CD4-positive, alpha-beta T cell (primary cell): ENCODE measurements at places on chromosomes 1 and 21. TPM values are rescaled to one million over a fixed set of nuclear protein-coding genes. Genes with fewer than 3 reads are reported as not detected.

OR2T11 gene
- not detected for total RNA-seq

SPRR2B gene
- total RNA-seq, result not detected

GRCh38 chr1:43867976-43868740 lies 65.4 kb upstream of the ARTN start:
- no peak for DNase-seq

- DNase-seq, result no peak
Observed at GRCh38 chr1:104874044-104874443, 1124.3 kb downstream of the AMY1C start.

DNA sequence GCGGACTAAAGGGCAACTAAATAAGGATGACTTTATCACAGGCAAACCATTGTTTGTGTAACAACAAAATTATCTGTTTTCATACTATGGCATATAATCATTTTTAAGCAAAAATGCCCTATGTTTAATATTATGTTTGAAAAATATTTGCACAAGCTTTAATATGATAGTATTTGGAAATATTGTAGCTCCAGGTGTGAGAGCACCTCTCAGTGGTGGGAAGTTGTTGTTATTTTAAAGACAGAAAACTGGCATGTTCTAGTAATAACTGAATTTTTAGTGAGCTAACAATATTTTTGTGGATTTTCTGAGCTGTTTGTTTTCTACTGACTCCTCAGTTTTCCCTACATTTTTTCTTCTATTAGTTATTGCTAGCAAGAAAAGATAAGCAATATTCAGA lies 578.8 kb downstream of the KCNT2 start:
- DNase-seq, result no peak

- DNase-seq, result peak; percentile 56
Observed at GRCh38 chr1:115807723-115808122, 33.2 kb downstream of the NHLH2 start.

GRCh38 chr1:89821322-89822108 lies 683 bp downstream of the LRRC8D start:
- peak; percentile 80 for DNase-seq

DNA sequence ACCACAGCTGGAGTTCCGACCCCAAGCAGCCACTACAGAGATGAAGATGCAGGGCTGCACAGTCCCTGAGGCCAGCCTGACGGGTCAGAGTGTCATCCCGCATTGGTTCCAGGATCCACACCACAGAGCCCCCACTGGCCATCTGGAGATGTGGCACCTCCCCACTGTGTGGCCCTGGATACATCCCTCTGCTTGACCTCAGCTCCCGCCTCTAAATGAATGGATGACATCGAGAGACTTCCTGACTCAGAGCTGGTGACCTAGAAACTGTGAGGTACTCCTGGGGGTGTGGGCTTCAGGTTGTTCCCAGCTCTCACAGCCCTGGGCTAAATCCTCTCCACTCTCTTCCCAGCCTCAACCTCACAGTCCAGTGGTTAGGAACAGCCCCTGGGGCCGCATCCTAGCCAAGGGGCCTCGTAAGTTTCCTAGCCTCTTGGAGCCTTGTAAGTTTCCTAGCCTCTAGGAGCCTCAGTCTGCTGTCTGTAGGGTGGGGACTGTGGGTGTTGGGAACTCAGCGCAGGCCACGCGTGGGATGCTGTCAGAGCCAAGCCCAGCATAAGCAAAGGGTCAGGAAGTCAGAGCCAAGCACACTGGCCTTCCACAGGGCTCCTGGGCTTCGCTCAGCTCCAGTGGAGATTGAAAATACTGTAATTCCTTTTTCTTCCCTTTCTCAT lies 87.5 kb upstream of the RUNX3 start:
- DNase-seq, result no peak

- DNase-seq, result peak; percentile 20
Observed at GRCh38 chr1:197200272-197200899, 53.9 kb upstream of the ASPM start.

DNA sequence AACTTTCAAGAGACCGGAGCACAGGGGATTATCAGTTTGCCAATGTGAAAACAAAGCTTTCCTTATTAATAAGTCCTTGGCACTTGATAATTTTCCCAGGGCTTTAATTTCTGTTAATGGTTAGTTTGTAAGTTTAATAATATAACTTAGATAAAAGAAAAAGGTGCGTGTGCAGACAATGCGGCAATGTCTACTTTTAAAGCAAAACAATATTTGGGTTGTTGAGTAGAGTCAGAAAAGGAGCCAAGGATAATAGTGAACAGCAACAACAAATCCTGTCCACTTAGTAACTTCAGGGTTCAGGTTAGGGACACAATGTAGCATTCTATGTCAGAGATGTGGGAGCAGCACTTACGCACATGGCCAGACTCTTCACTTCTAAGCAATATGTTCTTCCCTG lies 469.6 kb upstream of the NFIA start:
- no peak for DNase-seq

DNA sequence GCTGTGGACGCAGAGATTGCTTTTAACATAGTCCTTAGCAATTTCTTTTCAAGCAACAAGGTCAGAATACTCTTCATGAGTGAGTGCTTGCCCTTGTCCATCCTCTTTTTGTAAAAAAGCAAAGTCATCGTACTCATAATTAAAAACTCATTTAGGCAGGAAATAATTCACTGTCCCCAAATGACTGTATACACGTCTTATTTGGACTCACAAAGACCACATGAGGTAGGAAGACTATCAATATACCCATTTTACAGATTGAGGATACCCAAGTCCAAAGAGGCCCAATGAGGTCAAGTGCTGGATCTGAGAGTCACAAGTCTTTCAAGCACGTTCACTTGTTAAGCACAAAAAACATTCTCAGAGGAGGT lies 13.2 kb downstream of the ITPKB start:
- no peak for DNase-seq

DNA sequence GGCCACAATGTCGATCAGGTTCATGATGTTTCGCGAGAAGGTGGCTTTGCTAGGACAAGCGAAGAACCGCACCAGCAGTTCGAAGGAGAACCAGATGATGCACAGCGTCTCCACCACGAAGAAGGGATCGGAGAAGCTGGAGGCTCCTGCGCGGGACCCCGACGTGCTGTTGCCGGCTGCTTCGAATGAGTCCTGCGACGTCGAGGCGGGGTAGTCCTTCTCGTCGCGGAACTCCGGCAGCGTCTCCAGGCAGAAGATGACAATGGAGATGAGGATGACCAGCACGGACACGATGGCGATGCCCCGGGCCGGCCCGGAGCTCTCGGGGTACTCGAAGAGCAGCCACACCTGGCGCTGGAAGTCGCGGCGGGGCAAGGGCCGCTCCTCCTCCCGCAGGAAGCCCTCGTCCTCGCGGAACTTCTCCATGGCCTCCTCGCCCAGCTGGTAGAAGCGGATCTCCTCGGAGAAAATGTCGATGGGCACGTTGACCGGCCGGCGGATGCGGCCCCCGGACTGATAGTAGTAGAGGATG lies 869 bp downstream of the KCNA3 start:
- peak; percentile 47 for DNase-seq

DNA sequence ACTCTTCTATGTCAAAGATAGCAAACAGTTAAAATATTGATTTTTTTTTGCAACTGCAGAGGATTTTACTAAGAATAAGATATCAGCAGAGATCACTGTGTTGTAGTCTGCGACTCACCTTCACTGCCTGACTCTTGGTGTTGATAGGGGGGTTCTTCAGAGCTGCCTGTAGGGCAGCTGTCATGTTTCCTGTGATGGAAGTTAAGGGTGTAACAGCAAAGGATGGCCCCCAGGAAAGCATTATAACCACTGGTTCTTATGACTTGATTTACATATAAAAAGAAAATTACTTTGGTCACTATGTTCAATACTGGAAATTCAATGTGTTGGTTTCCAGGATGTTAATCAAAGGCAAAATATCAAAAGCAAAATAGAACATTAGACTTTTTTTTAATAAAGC lies 2.6 kb downstream of the ARPC5 start:
- no peak for DNase-seq

GRCh38 chr1:160322831-160323230 lies 20.2 kb downstream of the COPA start:
- DNase-seq, result no peak

- no peak for DNase-seq
Observed at GRCh38 chr1:91092503-91092902, 70.7 kb upstream of the ZNF644 start.

DNA sequence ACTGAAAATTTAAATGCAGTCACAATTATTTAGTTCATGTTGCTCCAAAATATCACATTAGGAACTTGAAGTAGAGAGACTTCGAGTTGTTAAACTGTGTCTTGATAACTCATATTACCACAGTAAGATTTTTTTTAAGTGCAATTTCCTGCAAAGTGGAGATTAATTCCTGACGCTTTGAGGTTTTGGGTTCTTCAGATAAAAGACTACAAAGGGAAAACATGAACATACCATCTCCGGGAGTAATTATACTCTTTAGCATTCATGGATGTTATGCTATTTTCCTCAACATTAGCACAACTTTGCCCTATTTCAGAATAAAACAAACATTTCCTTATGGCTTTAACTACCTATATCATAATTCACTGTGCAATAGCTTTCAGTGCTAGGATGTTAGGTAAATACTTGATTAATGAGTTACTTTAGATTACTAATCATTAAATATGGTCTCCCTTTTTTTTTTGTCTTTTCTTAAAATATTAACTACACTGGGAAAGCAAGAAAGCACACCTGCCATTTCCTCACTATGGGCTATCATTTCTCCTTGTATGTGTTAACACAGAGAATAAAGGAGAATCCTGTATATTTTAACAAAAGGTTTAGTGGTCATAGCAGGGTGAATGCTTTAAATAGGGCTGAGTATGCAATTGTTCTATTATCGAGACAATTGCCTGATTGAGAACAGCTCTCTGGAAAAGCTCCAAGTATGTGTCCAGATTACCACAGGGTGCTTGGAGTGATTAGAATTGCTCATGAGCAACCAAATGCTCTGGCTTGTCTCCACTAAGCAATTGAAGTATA lies 252.5 kb upstream of the C1orf105 start:
- no peak for DNase-seq

DNA sequence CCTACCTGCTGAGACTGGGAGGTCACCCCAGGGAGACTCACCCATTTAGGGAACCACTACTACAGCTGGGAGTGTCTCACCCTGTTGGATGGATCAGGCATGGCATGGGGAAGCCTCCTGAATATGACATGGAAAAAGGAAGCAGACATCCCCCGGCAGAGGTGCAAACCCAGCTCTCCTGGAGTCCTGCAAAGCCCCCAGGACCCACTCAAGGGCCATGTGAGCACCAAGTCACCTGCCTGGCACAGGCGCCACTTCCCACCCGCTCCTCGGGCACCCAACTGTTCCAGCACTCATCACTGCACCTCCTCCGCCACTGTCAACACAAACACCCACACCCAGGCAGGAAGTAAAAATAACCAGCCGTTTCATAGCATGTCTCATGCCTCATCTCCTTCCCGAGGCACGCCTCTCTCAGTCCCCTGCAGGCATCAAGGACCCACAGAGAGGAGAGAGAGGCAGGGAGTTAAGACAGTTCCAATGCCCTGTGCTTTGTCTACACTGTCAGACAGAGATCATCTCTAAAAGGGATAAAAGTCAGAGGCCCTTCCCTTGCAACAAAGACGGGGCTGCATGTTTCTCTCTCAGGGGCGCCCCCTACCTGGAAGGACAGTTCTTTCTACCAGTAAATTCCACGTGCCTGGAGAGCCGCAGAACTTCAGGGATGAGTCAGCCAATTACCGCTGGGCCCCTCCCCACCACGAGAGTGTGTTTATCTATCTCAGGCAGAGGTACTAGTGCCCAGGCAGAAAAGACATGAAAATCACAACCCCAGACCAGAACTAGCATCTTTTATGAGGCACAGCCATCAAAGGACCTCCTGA lies 150.1 kb upstream of the SOD1 start:
- DNase-seq, result peak; percentile 72

DNA sequence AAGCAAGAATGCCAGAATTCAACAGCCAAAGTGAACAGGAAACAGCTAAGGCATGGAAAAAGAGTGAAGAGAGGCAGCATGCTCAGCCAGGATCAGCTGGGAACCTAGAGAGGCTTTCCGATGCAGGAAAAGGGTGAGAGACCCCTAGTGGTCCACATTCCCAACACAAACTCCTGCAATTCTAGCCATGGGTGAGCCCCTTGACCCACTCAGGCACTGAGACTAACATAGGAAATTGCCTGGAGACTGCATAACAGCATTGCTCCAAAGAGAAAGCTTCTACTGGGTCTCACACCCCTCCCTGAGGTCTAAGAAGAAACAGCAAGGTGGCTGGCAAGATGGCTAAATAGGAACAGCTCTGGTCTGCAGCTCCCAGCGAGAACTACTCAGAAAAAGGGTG lies 123.2 kb downstream of the LHX8 start:
- no peak for DNase-seq

GRCh38 chr21:33976082-33977016 lies 60.7 kb upstream of the ATP5PO start:
- DNase-seq, result peak; percentile 62

DNA sequence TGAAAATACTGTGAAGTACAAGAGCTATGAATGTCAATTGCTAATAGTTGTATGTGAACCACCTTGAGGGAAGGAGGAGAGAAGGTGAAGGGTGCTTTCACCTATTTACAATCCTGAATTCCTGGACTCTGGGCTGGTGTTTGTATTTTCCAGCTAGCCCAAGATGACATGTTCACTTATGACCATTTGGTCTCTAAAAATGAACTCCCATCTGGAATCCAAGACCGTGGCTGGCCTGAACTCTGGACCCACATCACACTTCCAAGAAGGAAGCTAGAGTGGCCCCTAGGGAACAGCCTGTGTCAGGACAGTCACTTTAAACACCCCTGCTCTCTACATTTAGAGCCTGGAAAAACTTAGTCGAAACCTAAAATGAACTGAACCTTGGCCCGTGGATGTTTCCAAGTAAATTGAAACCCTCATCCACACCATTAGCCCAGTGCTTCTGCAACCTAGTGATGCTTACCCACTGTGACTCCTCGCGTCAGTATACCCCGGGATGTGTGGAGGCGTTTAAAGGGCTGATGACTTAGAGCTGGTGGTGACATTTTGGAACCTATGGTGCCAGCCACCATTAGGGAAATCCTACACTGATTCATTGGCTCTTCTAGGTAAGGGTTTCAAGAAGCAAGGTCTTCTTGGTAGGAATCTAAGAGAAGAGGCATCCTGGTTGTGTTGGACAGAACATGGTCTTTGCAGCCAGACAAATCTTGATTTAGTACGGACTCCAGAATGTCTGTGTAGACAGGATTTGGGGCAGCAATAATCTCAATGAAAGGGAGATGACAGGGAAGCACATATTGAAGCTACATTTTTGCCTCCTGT lies 171.5 kb upstream of the IRF2BP2 start:
- no peak for DNase-seq

DNA sequence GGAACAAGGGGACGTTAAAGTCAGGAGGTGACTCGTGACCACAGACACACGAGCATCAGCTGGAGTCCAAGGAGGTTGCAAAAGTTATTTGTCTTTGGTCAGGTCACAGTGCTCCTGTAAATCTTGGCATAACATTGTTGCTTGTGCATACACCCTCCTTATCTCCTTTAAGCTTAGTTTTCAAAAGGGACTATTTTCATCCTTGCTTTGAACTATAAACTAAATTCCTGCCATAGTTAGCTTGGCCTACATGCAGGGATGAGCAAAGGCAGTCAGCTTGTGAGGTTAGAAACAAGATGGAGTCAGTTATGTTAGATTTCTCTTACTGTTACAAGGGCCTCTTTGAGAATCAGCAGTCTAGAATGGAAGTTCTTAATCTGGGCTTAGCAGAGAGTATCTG lies 28.0 kb upstream of the FASLG start:
- no peak for DNase-seq
